ENCODE measurements at places on chromosomes 3 and 15.

- no peak for DNase-seq
Measured at GRCh38 chr3:27201492-27201891, 167.7 kb downstream of the NEK10 start.

DNA sequence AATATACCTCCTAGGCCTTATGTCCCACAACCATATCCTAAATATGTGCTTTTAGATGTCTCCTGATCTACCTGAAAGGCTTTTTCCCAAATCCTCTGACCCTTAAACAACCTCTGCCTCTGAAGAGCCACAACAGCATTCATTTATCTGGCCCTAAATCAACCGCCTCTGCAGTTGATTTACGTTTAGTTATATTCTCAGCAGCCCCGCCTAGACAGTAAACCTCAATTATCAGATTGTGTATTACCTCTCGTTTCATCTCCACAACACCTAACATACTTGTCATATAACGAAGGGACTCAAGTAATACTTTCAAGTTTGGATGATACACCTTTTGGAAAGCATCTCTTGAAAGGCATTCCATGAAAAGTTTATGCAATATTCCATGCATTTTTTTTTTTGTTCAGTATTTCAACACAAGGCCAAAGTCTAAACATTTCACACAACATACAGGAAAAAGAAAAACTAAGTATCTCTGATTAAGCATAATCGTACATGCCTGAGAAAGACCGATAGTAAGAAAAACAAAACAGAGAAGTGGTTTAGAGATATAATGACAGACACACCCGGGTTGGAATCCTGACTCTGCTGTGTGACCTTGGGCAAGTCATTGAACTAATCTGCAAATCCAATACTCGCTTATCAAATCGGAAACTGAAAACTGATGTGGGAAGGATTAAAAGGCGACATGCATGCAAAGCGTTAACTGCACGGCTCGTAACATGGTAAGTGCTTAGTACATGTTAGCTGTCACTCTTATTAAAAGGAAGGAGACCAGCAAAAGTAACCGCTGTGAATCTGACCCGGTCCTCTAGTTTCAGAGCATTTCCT, 778 bp downstream of the CRBN start:
- DNase-seq = no peak

DNA sequence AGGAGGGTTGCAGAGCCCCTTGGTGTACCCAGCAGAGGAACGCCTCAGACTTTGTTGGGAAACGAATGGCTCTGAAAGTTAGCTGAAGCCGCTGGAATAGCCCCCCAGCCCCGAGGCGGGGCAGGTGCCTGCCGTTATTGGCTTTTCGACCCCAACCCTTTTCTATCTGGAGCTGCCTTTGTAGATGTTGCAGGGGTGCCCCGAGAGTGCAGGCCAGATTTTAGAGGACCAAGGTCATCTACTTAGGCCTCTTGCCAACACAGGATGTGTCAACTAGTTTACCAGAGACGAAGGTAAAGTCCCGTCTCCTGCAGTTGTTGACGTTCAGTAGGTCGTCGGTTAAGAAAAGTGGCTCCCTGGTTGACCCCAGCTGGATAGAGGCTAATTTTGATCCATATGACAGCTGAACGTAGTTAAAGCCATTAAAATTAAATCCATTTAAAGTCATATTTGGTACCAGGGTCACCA, 579 bp upstream of the UBE3A start:
- no peak for DNase-seq

DNA sequence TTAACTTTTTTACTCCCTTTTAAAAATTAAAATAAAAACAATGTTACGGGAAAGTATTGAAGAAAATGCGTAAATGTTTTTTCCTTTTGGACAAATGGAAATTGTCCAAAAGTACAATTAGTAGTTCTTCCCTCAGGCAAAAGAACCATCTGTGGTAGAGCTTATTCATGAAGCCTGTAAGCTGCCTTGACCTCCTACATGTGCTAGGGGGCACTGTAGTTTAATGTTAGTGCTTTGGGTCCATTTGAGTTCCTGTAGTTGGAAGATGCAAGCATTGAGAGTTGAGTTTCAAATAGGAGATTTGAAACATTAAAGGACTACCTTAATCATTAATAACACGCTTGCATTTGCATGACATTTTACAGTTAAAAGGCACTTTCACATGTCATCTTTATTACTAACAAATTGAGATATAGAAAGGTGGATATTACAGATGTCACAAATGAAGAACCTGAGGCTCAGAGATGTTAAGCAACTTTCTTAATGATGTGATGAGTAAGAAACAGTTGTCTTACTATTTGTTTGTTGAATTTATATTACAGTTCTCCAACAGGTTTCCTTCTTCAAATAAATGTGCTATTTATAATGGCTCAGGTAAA, 1.8 kb upstream of the ZNF385D start:
- DNase-seq = peak; percentile 74

DNA sequence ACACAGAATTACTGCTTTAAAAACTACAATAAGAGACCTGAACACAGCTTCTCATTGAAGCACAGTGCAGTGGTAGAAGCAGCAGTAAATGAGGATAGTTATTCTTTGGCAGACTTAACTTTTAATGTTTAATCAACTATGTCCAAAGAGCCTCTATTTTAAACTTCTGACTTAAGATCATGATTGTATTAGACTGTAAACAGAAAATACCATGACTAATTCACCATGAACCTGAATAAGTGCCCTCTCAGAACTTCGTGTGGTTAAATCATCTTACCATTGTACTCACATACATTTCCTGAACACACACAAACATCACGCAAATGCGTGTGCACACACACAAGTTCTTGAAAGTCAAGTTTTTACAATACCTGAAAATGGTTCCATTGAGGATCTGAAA, 13.9 kb downstream of the CEP152 start:
- DNase-seq = no peak

DNA sequence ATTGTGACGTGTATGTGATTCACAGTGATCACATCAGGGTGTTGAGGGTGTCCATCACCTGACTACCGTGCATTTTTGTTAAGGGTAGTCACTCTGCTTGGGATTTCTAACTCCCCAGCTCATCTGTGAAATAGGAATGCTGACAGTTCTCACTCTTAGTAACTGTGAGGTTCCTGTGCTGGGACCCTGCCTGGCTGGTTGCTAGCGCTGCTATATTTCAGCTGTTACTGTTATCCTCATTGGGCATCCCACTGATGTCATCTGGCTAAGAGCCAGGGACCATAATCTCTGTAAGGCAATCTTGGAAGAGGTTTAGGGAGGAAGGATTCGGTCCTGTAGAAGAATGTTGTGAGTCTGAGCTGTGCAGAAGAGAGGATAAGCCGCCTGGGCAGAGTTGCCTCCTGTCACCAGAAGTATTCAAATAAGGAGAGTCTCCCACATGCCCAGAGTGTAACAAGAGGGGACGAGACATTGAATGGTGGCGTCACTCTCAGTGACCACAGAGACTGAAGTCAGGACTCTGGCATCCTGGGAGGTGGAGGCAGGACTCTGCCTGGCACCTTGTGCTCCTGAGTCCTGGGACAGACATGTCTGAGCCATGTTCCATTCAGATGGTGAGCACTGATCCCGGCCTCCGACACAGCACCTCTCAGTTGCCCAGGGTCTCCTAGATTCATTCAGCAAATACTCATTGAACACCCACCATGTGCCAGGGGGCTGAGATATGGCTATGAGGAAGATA, 52.2 kb downstream of the FBLN2 start:
- no peak for DNase-seq

- no peak for DNase-seq
Measured at GRCh38 chr15:94273826-94274225, 42.5 kb downstream of the MCTP2 start.

GRCh38 chr15:31427411-31427810, 100.8 kb downstream of the KLF13 start:
- no peak for DNase-seq

DNA sequence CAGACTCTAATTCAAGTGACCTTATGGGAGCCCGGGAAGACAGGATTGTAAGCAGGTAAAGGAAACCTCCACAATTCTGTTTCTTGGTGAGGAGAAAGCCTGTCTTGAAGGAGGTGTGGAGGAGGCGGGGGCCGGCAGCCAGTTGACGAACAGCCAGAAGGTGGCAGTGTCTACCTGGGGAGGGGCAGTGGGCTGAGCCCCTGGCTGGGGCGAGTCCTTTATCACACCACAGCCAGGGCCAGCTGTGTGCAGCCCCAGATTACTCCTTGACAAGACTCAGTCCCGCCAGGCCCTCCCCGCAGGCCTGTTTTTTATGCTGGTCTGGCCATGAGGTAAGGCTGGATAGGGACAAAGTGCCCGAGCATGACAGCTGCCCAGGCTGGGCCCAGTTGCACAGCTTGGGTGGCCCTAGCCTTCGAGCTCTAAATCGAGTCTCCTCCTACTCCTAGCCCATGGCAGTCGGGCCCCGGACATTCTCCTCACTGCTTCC, 40.9 kb upstream of the IDH2 start:
- peak; percentile 58 for DNase-seq

- DNase-seq = no peak
Measured at GRCh38 chr3:183222631-183223235, 30.3 kb upstream of the B3GNT5 start.

DNA sequence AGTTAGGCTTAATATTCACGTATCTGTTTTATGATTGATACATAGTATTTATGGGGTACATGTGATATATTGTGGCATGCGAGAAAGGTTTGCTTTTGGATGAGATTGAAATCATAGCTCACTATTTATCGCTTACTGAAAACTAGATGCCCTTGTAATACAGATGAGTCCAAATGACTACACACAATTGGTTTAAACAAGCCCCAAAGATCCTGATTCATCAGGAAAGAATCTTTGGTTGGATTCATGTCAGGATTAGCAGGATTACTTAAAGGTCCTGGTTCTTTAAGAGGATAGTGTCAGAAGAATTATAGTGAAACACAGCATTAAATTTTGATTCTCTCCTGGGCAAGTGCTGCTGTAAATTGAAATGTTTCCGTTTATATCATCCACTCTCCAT, 18.6 kb upstream of the AADAC start:
- DNase-seq = no peak

DNA sequence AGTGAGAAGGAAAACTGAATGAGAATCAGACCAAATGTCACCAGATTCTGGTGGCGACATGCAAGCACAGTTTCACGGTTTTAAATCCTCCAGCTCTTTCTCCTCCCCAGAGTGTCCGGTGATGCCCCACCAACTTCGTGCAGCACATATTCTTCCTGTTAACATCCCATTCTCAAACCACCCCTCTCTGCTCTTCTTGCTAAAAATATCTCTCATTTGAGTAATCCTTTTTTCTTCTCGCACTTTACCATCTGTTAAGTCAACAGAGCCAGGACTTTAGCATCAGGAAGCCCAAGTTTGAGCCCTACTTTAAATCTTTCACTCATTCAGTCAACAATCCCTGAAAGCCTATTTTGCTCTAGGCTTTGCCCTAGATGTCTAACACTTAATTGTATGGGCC, 68.2 kb upstream of the VGLL4 start:
- no peak for DNase-seq

- DNase-seq = no peak
Measured at GRCh38 chr3:49316696-49317457, 23.0 kb downstream of the USP4 start.

GRCh38 chr3:77026904-77027634, 12.8 kb upstream of the ROBO2 start:
- no peak for DNase-seq

GRCh38 chr3:99175276-99175812, 273.8 kb upstream of the DCBLD2 start:
- DNase-seq = no peak

DNA sequence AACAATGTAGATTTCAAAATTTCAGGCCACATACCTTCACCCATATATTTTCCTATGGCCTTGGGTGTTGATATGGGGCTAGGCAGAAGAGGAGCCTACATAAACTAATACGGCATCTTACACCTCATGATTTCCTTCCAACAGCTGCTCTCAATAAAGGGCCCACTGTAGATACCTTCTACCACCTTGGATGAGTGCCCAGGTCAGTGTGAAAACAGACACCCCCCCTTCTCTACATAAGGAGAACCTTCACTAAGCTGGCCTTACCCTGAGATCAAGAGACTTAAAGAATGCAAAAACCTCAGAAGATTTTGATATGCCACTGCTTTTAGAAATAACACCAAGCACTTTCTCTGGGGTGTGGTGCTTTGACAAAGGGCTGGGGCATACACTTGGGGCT, 42.7 kb downstream of the SH3BP5 start:
- DNase-seq = no peak

DNA sequence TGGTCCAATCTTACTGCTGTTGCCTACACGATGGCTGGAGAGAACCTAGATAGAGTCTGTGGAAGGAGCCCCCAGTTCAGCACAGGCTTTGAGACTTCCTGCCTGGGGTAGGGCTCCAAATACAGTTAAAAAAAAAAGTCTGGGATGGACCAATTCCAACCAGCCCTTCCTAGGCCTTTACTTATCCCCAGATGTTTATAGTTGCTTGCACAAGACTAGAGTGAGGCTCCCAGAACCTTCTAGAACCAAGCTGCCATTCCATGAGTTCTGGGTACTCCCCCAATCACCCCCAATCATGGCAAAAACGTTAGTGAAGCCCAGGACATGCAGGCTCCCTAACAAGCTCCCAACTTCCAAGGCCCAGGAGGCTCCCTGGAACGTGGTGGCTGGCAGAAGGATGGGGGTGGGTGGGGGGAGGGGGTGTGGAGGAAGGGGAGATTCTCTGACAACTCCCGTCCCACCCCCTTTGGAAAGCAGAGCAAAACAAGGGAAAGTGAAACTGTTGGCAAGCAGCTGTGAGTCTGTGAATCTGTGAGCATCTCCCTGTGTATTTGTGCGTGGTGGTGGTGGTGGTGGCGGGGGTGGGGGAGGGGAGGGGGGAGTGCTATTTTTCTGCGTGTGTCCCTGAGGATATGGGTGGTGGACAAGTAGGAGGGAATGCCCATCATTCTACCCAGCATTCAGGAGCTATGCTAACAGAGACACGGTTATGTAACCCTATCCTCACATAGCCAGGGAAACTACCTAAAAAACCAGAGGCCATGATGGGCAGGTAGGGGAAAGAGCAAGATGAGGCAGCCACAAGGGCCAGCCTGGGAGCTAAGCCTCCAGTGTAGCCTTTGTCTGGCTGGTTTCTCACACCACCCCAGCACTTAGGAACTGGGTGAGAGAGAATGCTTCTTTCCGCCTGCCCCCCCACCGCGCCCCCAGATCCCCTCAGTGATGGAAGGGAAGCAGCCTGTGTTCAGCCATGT, 2.0 kb downstream of the MST1R start:
- DNase-seq = no peak

GRCh38 chr15:82572311-82572710, 32.1 kb upstream of the RPS17 start:
- no peak for DNase-seq

DNA sequence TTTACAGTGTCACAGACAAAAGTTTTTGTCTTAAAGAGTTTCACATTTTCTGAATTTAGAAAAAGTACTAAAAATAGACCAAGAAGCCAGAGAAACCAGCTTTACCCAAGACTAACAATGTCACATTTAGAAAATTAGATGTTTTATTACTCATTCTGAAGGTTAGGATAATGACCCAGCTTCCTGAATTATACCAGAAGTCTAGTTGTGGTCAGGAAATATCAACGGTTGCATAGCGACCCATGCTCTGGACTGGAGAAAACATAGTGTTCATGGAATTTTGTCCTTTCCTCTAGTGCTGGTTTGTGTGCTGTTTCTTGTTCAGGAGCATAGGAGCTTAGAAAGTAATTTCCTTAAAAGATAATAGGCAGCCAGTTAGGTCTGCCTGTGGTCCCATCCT, 59.0 kb downstream of the DPPA2 start:
- DNase-seq = peak; percentile 80

GRCh38 chr15:91885714-91886270, 32.3 kb downstream of the SLCO3A1 start:
- no peak for DNase-seq

- no peak for DNase-seq
Measured at GRCh38 chr3:136733317-136733833, 18.8 kb downstream of the STAG1 start.

All from Kasumi-1 (cell line).